Cardiac fibroblast (primary cell): ENCODE measurements at places on chromosomes 16 and 17.

DNA sequence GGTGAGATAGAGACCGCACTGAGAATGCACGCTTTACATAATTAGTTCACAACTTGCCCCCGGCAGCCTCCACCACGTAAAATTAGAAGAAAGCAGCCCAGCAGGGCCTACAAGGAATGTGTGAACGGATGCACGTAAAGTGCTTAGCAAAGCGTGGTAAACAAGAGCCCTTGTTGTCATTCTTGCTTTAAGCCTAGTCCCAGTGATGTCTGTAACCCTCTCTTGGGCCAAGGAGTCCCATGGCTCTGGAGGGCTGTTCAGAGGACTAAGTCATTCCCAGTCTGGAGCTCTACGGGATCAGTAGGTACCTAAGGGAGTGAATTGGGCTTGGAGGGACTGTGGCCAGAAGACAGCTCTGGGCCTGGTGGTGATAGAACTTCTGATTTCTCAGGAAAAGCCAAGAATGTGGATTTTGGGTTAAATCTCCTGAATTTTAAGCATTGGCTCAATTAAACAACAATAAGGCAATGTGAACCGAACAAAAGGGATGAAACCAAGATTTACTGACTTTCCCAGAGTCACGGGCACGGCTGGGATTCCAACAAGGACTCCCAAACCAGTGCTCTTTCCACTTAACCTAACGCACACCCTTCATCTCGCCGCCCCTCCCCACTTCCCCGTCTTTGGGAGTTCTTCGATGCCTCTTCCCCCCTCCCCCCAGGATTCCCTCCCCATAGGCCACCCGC is 775 bp upstream of the CHP2 start:
- DNase-seq: no peak

- DNase-seq: no peak
These were observed 890 bp upstream of the CD300A start for GRCh38 chr17:74465378-74466110.

DNA sequence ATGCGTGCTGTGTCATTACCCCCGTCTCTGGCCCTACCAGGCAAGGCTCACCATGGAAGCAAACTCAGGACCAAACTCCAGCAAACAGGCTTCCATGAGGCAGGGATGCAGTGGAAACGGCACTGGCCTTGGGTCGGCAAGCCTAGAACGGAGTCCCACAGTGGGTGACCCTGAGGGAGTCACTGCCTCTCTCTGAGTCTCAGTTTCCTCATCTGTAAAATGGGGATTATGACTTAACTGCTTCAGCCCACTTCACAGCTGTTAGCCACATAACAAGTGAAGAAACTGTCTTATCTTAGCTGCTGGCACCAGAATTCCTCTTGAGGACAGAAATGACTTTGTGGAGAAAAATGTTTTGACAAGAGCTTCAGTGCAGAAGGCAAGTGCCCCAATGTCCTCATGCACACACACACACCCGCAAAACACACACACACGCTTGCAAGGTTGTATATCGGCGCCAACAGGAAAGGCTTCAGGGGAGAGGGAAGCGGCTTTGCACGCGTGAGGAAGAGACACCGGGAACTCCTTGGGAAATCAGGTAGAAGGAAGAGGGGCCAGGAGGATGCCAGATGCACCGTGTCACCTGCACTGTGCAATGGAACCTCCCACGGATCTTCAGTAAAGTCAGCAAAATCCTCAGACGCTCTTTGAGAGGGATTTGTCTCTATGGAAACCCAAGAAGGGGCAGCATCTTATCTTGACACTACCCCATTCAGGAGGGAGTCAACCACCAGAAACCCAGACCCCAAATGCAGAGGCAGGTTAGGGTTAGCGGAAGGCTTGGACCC is 53.7 kb downstream of the GSG1L start:
- no peak for DNase-seq

DNA sequence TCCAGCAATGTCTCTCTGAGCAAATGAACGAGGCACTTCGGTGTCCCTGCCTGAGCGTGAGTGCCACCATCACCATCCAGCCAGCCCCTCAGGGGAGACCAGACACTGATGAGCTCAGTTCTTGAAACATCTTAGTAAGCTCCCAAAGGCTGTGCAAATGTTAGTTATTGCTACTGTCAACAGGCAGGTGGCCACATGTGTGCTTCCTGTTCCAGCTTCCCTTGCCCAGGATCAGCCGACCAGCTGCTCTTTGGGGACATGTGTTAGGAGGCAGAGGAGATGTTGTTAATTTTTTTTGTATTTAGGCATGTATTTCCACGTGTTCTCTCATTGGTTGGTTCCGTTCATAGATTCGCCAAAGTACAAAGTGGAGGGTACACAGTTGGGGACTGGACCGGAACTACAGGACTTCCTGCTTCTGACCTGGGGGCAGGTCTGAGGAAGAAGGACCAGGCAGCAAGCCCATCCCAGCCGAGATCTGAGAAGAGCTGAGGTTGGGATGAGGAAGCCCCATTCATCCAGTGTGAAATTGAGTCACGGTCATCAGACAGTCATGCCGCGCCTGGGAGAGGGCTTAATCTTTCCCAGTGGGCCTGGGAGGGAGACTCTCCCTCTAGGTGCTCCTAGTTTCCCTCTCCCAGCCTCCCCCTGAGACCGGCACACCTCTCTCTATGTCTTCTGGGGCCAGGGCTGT is 3.8 kb downstream of the TTYH2 start:
- DNase-seq: no peak

DNA sequence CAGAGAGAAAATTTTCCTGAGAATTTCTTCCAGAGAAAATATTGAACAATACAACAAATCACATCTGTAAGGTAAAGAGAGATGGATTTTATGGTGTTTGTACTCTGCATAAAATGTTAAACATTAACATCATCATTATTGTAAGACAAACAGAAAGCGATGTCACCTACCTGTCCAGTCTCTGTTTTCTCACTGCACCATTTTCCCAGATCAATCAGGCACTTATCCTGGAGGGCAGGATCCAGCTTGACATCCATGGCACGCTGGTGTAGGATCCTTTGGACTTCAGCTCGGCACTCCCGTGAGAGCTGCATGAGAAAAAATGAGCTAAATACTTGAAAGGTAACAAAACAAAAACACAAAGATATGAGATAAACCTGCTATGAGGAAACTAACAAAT is 55.9 kb upstream of the CLEC18B start:
- DNase-seq: no peak

DNA sequence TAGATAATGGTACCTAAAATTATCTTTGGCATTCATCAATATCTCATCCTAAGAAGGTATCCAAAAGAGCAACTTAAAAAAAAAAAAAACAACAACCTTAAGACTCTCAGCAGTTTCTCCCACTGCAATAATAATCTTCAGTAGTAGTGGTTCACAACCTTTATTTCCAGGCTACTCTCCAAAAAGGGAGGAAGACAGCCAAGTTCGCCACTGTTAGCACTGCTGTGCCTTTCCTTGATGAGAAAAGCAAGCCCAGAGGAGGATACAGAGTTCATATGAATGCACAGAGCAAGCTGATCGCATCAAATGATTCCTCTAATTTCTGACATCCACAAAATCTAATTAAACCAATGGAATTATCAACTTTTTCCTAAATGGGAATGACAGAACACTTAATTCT is 199.4 kb downstream of the AATF start:
- peak; percentile 64 for DNase-seq

DNA sequence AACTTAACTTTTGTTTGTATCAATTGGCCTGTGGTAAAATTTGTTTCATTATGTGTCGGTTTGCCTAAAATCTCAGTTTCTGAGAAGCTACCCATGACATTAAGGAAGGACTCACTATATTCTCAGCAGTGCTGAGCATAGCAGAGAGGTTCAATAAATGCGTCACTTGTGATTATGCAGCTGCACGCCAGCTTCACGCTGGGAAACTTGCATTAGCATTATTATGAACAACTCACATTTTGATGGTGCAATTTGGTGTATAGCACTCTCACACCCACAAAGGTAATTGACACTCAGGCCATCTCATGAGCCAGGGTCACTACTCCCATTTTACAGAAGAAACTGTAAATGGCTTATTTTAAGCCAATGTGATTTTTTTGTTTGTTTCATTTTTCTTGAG is 80.6 kb upstream of the SALL1 start:
- no peak for DNase-seq

GRCh38 chr17:28334666-28335200 is 539 bp downstream of the IFT20 start:
- DNase-seq: no peak

DNA sequence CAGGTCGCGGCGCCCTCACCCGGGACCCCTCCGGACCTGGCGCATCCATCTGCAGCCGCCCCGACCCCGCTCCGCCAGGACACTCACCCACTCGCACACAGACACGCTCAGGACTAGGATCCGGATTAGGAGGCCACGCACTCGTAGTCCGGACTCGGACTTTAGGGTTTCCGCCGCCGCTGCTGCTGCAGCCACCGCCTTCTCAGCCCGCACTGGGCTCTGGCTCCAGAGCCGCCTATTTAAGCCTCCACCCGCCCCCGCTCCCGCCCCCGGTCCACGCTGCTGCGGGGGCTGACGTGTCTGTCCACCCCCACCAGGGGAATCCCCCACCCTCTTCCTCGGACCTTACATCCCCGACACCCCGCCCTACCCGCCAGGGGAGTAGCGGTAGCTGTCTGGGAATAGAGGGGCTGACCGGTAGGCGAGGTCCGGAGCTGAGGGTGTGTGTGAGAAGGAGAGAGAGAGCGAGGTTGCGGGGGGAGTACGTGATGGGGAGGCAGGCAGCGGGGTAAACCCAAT is at the start of gene RRAD:
TSS of gene RRAD (minus strand) at position 214 of the 519 bp plus-strand sequence. CDS start 356 bp downstream, outside the sequence.
- peak; percentile 47 for DNase-seq

DNA sequence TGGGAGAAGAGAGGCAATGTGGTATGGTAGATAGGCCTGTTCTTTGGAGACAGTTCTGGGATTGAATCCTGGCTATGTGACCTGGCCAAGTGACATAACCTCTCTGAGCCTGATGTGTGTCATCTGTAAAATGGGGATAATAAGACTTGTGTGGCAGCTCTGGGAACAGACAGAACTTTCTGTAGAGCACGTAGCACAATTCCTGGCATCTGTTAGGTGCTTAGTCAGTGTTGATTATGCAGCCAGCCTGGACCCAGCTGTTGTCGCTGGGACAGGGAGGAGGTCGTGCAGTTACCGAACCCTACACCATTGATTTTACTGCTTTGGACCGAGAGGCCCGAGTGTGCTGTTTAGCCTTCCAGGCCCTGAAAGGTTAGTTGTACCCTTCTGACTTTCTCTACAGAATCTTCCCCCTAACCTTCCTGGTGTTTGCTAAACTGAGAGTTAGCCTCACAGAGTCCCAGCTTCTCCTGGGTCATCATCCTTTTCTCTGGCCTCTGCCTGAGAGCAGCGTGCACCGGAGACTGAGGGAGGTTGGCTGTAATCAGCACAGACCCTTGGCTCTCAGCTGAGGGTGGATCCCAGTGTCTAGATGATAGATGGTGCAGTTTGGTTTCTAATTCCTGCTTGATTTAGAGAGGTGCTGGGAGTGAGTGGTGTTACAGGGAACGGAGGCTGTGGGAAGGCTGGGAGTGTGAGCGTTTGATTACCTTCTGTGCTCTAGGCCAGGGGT is 31.9 kb downstream of the MSI2 start:
- DNase-seq: peak; percentile 34

DNA sequence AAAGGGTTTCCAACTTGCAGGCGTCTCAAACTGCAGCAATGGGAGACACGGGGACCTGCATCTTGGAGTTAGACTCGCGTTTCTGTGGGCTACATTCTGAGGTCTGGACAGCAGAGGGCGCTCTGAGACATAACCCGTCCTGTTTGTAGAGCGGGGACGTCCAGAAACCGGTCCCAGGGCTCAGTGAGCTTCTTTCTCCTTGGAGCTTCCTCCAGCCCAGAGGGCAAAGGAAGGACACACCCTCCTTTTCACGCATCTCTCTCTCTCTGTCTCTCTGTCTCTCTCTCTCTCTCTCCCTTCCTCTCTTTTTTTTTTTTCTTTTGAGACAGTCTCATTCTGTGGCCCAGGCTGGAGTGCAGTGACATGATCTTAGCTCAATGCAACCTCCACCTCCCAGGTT is 19.8 kb downstream of the COX4I1 start:
- DNase-seq: peak; percentile 83

DNA sequence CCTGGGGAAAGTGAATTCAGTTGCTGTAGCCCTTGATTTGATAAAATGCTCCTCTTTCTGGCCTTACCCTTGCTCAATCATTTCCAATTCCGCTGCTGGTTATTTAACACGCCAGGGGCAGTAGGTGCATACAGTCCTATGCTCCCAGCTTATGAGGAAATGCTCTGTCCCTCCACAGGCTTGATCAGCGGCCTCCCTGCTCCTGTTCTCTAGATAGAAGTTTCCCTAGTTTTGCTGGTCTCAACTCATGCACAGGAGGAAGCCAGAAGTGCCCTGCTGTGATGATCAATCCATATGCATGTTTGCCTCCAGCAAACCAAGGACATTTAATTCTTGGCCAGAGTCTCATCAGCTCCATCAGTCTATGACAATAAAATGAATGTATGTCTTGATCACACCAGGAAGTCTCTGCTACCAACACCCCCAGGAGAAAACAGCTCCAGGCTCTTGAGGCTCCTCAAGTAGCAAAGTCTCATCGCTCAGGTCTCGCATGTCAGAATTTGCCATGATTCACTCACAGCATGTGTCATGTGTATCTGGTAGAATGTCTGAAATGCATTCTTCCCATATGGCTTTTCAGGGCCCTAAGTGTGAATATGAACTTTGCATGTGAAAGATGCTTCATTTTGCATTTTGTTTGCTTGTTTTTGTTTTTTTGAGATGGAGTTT is 208.9 kb downstream of the CDH13 start:
- no peak for DNase-seq

- peak; percentile 24 for DNase-seq
These were observed 5.5 kb downstream of the CYLD start for GRCh38 chr16:50747207-50747956.

GRCh38 chr16:84838383-84838948 is 18.7 kb downstream of the CRISPLD2 start:
- DNase-seq: no peak

DNA sequence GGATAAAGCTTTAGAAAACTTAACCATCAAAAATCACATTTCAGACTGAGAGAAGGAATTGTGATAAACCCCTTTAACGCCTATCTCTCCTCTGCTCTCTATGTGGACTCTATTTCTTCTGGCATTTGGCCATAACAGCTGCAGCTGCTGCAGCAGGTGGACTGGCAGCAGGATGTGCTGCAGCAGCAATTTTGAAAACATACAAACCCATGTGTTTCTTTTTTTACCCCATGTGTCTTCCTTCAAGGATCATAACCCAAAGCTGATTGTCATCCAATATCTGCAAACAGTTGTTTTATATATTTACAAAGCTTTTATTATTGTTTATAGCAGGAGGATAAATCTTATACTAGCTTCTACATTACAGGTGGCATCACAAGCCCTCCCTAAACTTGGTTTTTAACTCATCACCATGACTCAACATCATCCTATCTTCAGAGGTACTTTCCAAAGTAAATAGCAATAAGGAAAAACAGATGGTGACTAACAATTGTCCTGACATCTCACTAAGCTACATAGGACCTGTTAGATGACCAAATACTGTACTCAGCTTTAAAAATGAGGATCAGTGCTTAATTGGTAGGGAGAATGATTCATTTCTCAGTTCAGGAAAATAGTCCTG is 14.5 kb upstream of the KRTAP9-2 start:
- peak; percentile 36 for DNase-seq

DNA sequence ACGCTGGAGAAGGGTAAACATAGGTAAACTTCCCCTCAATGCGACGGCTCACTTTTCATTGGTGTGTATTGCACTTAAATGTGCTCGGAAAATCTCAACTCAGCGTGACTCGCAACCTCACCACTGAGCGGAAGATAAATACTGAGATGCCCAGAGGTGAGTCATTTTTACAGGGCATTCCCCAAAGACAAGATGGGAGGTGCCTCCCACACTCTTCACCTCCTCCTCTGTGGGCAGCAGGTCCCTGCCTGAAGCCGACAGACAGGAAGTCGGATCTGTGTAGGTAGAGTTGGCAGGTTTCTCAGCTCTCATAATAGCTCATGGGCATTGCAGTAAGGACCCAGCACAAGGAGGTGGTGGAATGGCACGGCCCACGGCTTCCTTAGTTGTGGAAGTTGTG is 274.6 kb upstream of the HSBP1 start:
- DNase-seq: peak; percentile 71
